ENCODE measurements at places on chromosomes 2 and 18.

DNA sequence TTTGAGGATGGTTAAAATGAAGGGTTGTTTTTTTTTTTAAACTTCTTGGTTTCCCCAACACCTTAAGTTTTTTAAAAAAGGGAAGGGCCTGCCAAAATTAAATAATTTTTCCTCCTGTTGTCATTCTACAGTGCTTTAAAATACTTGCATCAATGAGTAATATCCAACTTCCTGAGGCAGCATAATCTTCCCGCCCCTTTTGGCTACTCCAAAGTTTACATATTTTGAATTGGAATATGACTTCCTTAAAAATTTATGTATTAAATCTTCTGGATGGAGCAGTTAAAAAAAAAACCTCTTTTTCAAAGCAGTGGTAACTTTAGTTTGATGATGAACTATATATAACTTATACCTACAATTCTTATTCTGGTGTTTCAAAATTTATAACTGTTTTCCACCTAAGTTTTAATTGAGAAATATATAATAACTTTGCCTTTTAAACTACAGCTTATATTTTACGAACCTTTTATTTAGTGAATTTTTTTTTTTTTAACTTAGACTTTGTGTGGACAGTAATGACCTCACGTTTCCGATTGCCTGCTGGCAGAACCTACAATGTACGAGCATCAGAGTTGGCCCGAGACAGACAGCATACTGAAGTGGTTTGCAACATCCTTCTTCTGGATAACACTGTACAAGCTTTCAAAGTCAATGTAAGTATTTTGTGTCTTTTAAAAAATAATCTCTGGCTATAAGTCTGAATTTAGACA lies 49.8 kb downstream of the PTPN4 start:
- DNase-seq = no peak

- DNase-seq = no peak
Observed at GRCh38 chr18:7766346-7766745, 199.2 kb downstream of the PTPRM start.

GRCh38 chr2:23776021-23776420 lies 150.9 kb downstream of the ATAD2B start:
- no peak for DNase-seq

GRCh38 chr2:225100856-225101294 lies 58.6 kb upstream of the DOCK10 start:
- DNase-seq = peak; percentile 95

GRCh38 chr18:34691614-34692013 lies 18.5 kb upstream of the DTNA start:
- no peak for DNase-seq

DNA sequence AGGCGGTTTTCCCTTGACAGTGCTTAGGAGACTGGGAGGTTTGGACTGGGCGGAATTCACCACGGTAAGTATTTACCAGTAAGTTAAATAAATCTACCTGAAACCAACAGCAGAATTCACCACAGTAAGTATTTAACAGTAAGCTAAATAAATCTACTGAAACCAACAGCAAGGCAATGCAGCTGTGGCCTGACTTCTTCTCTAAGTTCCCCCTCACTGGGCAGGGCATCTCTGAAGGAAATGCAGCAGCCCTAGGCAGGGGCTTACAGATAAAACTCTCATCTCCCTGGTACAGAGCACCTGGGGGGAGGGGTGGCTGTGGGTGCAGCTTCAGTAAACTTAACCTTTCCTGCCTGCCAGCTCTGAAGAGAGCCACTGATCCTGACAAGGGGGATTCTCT lies 432.5 kb upstream of the LRRTM1 start:
- DNase-seq = no peak

Data from fibroblast of skin of left biceps (primary cell).